ENCODE measurements at places on chromosomes 1 and 21.

DNA sequence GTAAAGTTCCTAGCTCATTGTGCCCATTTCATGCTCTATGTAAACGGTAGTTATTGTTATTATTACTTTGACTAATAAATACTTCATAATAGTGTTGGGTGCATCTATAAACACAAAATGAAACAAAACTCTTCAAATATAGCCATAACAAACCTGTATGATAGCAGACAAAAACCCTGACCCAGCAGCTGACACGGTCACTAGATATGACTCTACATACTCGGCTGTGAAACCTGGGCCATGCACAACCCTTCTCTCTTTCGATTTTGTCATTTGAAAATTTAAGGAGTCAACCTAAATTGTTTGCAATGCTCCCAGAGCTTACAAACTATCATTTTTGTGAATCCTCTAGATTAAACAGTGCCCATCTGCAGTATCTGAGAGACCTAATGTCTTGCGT, 8.0 kb upstream of the RGS13 start:
- no peak for DNase-seq

DNA sequence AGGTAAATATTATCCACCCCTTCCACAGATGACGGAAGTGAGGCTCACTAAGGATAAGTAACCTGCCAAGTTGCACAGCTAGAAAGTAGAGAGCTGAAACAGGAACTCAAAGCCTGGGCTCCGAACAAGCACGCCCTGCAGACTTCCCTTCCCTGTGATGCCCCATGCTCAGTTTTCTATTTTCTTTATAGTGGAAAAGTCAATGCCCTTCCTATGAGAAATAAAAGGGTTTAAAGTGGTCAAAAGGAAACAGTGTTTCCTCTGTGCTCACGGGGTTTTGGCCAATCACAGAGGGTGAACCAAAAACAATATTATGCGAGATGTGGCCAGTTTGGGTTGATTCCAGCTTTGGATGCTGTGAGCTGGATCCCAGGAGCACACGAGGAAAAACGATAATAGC, 44.5 kb downstream of the DDR2 start:
- DNase-seq = no peak

DNA sequence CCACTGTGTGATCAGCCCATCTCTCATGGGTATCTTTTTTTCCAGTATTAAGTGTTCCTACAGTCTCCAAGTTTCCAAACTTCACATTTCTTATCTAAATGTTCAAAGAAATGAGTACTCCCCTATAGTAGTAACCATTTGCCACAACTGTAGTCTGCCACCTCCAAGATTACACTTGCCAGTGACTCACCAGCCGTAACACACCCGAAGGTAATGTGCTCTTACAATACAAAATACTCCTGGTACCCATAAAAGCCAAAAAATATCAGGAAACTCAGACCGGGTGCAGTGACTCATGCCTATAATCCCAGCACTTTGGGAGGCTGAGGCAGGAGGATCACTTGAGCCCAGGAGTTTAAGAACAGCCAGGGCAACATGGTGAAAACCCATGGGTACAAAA, 20.5 kb upstream of the ZNF496 start:
- DNase-seq = no peak

DNA sequence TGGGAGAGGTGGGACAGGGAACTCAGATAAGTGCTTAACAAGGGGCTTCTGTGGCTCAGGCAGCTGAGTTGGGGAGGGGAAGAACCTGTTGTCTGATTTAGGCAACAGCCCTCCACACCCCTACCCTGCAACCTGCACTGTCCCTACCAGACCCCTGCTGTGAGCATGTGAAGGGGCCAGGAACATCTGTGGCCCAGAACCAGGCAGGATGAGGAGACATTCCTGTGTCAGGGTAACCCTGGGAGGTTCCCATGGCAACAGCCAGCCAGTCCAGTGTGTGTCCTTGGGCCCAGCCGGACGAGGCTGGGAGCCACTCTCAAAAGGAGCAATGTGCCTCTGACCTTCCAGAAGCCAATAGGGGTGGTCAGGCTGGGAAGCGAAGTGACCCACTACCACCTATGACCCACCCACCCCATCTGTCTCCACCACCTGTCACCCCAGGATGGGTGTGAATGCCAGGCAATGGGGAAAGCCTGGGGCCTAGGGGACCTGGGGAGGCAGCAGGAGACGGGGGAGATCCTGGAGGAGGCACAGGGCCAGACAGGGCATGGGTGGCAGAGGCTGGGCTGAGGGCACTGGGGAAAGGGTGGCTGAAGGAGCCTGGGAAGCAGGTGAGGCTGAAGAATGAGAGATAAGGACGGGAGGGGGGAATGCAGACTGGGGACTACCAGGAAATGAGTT, 5.0 kb upstream of the PMVK start:
- no peak for DNase-seq

GRCh38 chr1:228898582-228898992, 163.3 kb downstream of the RHOU start:
- peak; percentile 70 for DNase-seq

GRCh38 chr1:231210126-231210525, 30.9 kb upstream of the GNPAT start:
- no peak for DNase-seq

GRCh38 chr1:221594576-221594975, 147.3 kb downstream of the DUSP10 start:
- DNase-seq = no peak

DNA sequence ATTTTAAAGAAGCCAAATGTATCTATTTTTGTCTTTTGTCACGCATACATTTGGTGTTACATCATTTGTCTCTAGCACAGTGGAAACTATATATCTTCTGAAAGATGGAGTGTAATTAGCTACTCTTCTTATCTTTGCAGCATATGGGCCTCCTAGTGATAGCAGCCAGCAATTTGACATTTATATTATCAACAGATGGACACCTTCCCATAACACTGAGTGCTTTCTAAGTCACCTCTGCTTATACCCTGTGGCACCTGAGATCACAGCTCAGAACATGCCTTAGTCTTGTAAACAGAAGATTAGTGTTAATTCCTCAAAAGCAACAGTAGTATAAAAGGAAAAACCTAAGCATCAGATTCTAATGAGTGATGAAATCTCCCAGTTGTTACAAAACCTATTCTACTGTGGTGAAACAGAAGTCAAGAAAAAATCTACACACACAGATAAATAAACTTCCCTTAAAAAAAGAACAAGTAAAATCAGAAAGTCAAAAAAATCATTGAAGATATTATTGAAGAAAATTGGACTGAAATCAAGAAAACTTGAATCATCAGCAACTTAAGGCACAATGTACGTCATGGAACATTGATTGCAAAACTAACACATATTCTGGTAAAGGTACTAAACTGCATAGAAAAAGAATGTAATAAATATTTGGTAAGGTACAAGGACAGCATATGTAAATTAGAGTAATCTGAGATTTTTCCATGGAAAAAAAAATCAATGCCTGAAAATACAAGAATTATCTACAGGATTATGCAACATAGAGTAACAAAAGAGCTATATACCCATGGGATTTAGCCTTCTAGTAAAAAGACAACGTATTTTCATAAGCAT, 61.7 kb downstream of the KCNT2 start:
- no peak for DNase-seq

DNA sequence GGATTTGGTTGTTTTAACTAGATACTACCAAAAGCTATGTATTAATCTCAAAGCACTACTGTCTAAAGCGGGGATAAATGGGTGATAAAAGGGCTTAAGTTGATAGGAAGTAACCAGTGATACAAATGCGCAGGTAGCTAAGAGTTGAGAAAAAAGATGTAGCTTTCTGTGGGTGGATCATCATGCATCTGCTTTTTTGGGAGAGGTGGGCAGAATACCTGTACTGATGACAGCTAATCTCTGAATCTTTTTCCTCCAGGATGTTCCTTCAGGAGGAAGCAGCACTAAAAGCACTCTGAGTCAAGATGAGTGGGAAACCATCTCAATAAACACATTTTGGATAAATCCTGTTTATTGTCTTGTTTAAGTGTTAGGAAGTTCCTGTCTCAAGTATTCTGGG, 1.2 kb downstream of the RPS27 start:
- no peak for DNase-seq

DNA sequence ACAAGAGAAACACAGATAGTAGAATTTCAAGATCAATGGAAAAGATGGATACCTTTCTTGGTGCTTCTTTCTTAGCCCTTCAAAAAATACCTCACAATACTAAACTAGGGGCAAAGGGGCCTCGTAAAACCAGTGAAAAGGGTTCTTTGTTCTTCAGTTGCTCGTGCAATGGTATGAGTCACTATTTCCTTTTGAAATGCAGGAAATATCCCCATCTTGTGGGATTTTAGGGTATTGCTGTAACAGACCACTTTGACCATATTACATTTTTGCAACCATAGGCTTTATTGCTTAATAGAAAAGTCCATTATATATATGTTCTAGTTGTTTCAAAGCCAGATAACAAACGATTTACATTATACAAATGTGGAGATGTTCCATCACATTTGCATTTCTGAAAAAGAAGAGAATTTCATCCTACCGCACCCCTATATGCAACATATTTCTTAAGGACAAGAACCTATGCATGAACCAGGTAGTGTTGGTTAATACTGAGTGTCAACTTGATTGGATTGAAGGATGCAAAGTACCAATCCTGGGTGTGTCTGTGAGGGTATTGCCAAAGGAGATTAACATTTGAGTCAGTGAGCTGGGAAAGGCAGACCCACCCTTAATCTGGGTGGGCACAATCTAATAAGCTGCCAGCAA, 88.6 kb upstream of the PKN2 start:
- DNase-seq = peak; percentile 74

DNA sequence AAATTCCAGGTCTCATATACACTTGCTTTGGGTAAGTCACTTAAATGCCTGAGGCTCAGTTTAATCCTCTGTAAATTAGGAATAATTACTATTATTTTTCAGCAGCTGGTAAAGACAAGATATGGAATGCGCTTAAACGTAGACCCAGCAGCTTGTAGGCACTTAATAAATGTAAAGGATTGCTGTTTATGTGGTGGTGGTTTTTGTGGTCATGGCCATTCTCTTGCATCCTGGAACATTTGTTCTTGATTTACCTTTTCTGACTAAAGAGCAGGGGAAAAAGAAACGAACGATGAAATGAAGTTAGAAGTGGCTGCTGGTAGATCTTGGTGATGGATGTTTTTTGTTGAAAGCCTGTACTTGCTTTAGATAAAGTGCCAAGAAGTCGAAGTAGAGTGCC, 195.0 kb upstream of the FOXD3 start:
- no peak for DNase-seq

- DNase-seq = no peak
Measured at GRCh38 chr1:207286786-207287468, 34.6 kb upstream of the CD55 start.

- DNase-seq = no peak
Measured at GRCh38 chr1:243605604-243606003, 244.4 kb downstream of the AKT3 start.

DNA sequence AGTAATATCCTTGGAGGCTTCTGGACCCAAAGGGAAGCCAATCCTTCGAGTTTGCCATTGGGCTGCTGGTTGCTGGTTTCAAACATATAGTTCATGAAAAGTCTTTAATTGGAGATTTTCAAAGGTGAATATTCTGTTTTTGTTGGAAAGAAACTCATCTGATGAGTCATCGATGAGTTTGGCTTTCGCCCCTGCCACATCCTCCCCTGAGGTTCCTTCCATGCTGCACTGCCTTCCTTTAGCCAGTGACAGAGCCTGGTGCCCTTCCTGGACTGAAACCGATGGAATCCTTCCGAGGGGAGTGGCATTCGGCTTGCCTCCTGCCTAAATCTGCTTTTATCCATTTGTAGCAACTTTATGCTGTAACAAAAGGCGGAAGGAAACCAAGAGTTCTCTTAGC, 550.0 kb downstream of the KIF26B start:
- DNase-seq = no peak

- DNase-seq = no peak
Measured at GRCh38 chr21:42547906-42548365, 34.3 kb downstream of the SLC37A1 start.

- DNase-seq = no peak
Measured at GRCh38 chr1:17451731-17452130, 12.3 kb upstream of the RCC2 start.

GRCh38 chr1:225508538-225509375, 80.9 kb upstream of the LBR start:
- peak; percentile 82 for DNase-seq

GRCh38 chr1:212186427-212187207, 98.6 kb upstream of the PPP2R5A start:
- DNase-seq = peak; percentile 58

DNA sequence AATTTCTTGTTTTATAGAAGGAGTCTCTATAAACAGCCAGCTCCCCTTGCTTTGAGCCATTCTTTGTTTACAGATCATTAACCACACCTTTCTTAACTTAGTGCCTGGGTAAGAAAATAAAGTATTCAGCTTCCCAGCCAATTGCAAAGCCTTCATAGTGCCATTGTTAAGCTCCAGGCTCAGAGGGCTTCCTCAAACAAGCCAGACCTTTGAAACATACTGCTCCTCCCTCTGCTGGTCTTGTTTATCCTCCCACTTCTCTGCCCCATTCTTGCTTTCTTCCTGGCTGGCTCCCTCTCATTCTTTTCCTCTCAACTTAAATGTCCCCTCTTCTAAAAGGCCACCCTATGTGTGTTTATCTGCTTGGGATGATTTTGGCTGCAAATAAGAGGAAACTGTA, 319.4 kb upstream of the ST6GALNAC5 start:
- DNase-seq = no peak

- no peak for DNase-seq
Measured at GRCh38 chr1:229059671-229060539, 211.0 kb upstream of the RAB4A start.

DNA sequence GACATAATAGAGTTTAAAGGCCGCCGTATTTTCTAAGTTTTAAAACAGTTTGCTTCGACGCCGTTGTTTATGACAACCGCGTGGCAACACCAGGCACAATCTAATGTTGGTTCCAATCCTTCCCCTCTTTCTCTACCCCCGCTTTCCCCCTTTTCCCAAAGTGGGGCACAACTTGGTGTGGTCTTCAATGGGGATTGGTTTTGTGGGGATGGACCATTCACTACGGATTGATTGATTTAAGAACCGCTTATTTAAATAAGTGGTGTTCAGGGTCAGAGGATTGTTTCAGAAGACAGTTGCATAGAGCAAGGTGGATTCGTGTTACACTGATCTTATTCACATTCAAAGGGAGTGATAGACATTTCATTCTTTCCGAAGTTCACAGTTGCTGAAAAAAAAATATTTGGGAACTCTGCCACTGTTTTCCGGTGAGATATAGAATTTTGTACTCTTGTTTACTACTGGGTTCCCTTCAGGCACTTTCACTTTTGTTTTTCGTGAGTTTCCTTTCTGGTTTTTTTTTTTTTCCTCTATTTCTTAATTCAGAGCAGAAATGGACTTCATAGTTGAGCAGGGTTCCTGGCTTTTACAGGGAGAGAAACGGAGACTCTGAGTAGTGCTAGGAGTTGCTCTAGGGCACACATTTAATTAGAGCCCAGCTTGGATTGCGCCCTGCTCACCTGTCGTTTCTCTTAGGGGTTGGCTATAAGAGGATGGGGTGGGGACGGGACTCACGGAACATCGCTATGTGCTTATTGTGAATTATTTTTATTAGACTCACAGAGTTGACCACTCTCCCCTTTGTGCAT, 79.6 kb upstream of the AK4 start:
- peak; percentile 63 for DNase-seq

GRCh38 chr1:185156288-185156853, 382 bp downstream of the TRMT1L start:
- DNase-seq = peak; percentile 21

- DNase-seq = no peak
Measured at GRCh38 chr21:16420031-16420724, 690.4 kb downstream of the USP25 start.

GRCh38 chr21:16402752-16403151, 673.0 kb downstream of the USP25 start:
- DNase-seq = no peak

GRCh38 chr21:42367367-42368165, 1.2 kb upstream of the TFF1 start:
- no peak for DNase-seq

All from suppressor macrophage treated with lipopolysaccharide for 1 hour (primary cell).